ENCODE measurements at places on chromosomes 7 and 10.

DNA sequence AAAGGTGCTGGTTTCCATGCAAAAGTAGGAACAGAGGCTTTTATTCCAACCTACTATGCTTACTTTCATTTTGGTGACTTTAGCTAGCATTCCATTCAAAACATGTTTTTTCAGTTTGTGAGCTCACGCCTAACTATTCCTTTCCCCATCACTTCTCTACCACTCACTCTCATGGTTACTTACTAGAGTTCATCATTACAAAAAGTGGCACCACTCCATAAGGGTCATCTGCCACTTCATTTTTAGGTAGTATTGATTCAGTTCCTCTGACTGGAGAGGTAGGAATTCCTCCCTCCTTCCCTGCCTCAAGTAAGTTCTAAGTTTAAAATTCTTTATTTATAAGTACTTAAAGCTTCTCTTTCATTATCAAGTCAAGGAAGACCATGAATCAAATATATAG lies 543.1 kb downstream of the HTR7 start:
- peak; percentile 16 for DNase-seq

DNA sequence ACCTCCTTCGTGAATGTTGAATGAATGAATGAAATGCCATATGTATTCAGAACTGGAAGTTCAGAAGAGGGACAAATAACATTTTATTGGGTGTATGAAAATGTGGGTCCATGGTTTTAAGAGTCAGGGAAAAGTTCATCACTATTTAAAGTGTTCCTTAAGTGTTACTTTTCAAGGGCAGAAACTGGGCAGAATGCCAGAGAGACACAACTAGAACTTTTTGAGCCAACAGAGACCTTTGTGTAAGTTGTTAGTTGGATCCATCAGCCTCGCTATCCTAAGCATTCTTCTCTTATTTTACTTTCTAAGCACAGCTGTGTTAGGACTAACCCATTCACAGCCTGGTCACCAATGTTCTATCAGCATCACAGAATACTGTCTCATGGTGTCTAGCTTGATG lies 13.6 kb upstream of the TAF3 start:
- no peak for DNase-seq

DNA sequence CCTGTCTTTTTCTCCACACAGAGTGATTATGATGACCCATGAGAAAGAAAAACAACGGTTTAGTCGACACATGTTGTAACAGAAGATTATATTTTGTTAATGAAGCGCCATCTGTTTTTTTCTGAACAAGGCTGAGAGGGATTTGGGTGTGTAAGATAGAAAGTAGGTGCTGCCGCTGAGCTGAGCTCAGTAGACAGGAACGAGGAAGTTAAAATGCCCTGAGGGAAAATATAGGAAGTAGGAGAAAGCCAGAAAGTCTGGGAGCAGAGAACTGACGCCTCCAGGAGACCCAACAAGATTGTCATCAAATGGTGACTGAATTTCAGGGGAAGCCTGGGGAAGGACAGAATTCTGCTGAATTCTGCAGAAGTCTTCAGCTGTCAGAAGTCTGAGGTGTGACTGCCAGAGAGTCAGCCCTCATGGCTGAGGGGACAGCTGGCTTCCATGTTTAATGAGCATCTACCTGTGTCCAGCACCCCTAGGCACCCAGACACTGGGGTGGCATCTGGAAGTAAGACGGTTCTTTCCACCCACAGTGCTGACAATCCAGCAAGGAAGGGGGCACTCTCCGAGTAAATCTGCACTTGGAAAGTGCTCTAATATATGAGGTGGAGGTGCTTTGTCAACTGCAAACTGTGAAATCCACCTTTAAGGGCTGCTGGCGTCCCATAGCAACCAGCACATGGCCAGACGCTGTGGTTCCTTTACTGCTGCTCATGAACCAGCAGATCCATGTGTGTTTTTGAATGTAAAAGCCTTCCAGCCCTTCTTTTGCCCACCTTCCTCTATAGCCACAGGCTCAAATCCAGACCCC lies 12.5 kb upstream of the TSPAN15 start:
- peak; percentile 86 for DNase-seq

GRCh38 chr7:113338071-113338696 lies 219.8 kb upstream of the SMIM30 start:
- no peak for DNase-seq

DNA sequence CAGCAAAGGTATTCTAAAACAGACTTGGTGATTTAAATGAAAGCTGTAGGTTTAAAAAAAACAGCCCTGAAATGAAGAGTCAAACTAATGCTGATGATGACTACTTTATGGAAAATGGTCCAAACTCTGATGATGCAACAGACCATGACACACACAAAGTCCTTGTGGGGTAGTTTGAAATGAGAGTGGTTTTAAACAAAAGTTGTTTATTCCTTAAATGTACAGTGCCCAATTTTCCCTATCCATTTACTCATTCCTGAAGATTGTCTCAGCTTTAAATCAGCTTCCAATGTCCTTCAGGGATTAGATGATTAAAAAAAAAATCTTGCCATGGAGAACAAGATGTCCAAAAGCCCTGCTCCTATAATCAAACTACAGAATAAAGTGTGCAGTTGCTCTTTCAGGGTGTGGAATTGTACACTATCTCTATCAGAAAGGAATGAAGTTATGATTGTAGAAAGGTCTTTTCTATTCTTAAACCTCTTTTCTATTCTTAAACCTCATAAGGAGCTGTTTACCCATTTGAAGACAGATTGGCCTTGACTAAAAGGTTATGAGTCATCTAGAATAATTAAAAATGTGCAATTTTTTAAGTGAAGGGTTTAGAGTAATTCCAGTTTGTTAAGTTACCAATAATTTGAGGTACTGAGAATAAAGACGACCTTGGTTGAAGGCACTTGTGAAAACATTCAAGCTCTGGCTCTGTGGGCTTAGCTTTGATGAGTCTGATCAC lies 70.2 kb upstream of the ITGA8 start:
- DNase-seq: peak; percentile 91

- peak; percentile 43 for DNase-seq
Observed at GRCh38 chr7:151081170-151082101, 827 bp upstream of the FASTK start.

GRCh38 chr7:84159435-84159834 lies 35.2 kb downstream of the SEMA3A start:
- no peak for DNase-seq

DNA sequence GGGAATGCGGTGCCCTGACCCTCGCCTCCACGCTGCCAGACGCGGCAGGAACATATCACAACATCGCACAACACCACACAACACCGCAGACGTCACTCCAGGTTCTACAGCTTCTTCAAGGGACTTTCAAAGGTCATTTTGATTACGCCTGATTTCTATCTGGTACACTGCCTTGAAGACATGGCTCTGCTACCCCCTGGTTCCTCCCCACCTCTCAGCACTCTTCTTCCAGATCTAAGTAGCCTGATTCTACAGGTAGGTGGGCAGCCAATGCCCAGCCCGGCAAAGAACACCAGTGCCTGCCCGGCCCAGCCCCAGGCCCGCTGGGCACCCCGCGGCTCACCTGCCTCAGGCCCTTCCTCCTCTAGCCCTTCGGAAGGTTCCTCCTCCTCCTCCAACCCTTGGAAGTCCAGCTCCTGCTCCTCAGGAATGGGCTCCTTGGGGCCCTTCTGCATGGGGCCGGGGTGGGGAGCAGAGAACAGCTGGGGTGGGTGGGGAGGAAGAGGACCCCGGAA lies 8.4 kb downstream of the GIGYF1 start:
- no peak for DNase-seq

- no peak for DNase-seq
Observed at GRCh38 chr10:119029613-119030420, at the start of gene NANOS1. NANOS1 (plus strand) TSS chr10:119029714; CDS start chr10:119029802, 88 bp downstream.

DNA sequence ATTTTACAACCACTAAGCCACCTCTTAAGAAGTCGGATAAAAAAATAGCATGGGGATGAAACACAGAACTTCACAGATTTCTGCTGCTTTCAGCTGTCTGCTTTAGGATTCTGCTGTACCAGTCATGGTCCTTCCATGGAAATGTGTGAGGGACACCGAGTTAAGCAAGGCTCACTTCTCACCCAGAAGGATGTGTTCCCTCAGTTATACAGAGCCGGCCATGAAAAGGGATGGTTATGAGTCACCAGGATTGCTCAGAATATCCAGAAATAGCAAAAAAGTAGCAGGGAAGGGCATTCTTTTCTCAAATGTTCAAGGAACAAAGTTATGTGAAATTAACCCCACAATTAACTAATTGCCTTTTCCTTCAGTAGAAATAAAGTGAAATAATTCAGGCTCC lies 124.4 kb downstream of the AMPH start:
- DNase-seq: peak; percentile 60

GRCh38 chr7:42059275-42059674 lies 177.7 kb downstream of the GLI3 start:
- no peak for DNase-seq

DNA sequence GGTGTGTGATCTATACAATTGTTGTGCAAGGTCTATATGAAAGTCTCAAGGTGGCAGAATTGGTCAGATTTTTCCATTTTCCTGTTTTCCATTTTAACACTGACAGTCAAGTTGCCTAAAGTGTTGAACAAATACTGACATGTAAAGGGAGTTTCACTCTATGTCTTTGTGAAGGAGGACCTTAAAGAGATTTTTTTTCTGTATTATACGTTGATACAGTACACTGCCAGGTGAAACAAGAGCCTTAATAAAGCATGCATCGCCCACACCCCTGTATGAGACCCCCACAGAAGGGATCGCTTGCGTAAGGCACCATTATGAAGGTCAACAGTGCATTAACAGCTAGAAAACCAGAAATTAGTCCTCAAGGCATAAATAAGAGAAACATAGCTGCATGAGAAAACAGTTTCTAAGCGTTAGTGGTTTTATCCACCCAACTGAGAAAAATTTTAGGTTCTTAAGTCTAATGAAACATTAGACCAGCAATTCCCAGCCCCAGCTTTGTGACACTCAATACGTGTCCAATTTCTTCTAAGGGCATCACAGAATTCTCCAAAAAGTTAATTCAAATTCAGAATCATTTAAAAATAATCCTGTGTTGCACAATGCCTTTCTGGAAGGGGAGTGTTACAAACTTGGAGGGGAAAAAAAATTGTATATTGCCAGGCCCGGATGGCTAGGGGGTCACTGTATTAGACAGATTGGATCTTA lies 6.9 kb downstream of the KLF6 start:
- peak; percentile 30 for DNase-seq

DNA sequence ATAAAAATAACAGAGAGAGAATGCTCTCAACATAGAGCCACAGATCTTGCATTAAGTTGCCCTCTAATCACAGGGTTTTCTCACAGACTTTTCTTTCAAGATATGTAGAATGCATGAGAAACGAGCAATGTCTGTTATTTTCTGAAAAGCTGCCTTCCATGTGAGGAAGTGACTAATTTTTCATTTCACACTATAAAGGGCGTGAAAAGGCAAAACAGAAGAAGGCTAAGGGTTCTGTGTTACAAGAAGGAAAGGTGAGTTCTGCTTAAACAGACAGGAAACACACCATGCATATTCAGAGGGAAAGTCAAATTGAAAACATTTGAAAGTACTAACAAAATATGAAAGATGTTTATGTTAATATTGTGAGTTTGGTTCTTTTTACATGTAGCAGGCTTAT lies 189.2 kb downstream of the SEMA3D start:
- DNase-seq: no peak

DNA sequence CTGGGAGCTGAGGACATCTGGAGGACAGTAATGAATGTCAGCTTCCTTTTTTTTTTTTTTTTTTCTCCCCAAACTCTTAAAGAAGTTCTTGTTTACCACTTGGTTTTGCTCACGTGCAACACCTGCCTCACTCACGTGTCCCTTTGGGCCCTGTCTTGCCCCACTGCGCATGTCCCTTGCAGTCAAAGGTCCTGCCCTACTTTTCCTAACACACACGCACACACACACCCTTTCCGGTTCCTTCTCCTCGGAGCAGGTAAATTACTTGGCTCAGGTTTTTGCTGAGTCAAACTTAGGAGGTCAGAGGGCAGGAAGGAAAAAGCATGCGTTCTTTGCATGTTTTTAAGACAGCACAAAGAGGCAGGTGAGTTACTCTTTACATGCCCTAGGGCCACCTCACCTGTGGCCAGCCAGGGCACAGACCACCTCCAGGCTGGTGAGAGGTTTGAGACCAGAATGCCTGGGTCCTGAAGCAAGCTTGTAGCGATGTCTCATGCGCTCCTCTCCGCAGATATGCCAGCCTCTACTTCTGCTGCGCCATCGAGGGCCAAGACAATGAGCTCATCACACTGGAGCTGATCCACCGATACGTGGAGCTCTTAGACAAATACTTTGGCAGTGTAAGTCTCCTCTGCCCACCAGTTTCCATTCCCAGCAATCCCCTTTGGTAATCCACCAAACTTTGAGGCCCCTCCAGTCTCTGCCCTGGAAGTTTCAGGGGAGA lies 2.8 kb downstream of the AP1S1 start:
- DNase-seq: no peak

DNA sequence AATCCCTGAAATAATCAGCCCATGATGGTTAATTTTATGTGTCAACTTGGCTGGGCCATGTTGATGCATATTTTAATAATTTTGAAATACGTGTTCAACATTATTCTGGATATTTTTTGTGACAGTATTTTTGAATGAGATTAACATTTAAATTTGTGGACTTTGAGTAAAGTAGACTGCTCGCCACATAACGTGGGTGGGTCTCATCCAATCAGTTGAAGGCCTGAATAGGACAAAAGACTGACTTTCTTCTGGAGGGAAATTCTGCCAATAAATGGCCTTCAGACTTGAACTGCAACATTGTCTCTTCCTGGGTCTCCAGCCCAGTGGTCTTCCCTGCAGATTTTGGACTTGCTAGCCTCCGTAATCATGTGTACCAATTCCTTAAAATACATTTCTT lies 53.6 kb upstream of the BICC1 start:
- DNase-seq: no peak

GRCh38 chr10:72834183-72834825 lies 59.2 kb upstream of the OIT3 start:
- DNase-seq: peak; percentile 76

GRCh38 chr7:1619152-1620079 lies 49.6 kb upstream of the PSMG3 start:
- no peak for DNase-seq

GRCh38 chr10:60762554-60762953 lies 15.7 kb upstream of the CDK1 start:
- no peak for DNase-seq

DNA sequence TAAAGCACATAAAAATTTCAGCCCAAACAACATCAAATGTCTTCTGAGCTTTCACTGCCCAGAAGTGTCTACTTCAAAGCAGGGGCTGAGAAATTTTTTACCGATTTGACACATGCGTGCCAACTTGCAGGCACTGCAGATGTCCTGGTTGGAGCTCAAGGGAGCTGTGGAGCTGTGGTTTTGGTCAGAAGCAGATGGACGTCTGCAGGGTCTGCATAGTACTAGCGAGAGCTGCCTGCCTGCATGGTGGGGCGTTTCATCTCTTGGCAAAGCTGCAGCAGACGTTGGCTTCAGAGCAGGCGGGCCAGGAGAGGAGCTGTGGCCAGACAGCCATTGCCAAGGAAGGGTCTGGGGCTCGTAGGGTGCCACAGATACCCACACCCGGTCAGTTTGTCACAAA lies 296.7 kb downstream of the GLRX3 start:
- DNase-seq: no peak

- no peak for DNase-seq
Observed at GRCh38 chr10:88835910-88836221, 15.8 kb downstream of the ANKRD22 start.

Data from EH (cell line).